ENCODE measurements at places on chromosomes 13 and 19. TPM values are rescaled to one million over a fixed set of nuclear protein-coding genes. Genes with fewer than 3 reads are reported as not detected.

The AZU1 gene
- total RNA-seq: 0.37 TPM

The XAB2 gene
- 63.8 TPM for total RNA-seq

The RASAL3 gene
- 1.2 TPM for total RNA-seq

The GMIP gene
- 19.0 TPM for total RNA-seq

The CEACAM5 gene
- total RNA-seq: 11.3 TPM

The MBD3L2 gene
- not detected for total RNA-seq

The GRK1 gene
- not detected for total RNA-seq

The PDE4A gene
- total RNA-seq: 4.8 TPM

The ADGRE3 gene
- total RNA-seq: not detected

The ZNF85 gene
- 3.7 TPM for total RNA-seq

- DNase-seq: no peak
These were observed 10.0 kb upstream of the VSTM2B start for GRCh38 chr19:29515706-29516357.

- DNase-seq: no peak
These were observed 395.8 kb upstream of the GPC6 start for GRCh38 chr13:92830821-92831220.

GRCh38 chr13:79851318-79851717, 370.4 kb downstream of the NDFIP2 start:
- no peak for DNase-seq

GRCh38 chr13:33331962-33332361, 46.4 kb upstream of the STARD13 start:
- no peak for DNase-seq

DNA sequence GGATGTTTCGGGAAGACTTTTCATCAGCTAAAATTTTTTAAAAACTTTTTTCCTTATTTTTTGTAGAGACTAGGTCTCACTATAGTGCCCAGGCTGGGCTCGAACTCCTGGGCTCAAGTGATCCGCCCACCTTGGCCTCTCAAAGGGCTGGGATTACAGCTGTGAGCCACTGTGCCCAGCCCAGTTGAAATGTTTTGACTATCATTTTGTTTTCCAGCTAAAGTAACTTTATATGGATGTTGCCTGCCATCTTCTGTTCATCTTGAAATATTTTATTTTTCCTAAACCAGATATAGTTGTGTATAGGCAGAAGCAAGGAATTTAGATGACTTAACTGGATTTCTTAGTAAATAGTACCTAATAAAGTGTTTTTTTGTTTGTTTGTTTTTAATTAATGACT, 7.0 kb downstream of the CAB39L start:
- peak; percentile 30 for DNase-seq

GRCh38 chr13:73341748-73342147, 282.9 kb downstream of the KLF5 start:
- no peak for DNase-seq

DNA sequence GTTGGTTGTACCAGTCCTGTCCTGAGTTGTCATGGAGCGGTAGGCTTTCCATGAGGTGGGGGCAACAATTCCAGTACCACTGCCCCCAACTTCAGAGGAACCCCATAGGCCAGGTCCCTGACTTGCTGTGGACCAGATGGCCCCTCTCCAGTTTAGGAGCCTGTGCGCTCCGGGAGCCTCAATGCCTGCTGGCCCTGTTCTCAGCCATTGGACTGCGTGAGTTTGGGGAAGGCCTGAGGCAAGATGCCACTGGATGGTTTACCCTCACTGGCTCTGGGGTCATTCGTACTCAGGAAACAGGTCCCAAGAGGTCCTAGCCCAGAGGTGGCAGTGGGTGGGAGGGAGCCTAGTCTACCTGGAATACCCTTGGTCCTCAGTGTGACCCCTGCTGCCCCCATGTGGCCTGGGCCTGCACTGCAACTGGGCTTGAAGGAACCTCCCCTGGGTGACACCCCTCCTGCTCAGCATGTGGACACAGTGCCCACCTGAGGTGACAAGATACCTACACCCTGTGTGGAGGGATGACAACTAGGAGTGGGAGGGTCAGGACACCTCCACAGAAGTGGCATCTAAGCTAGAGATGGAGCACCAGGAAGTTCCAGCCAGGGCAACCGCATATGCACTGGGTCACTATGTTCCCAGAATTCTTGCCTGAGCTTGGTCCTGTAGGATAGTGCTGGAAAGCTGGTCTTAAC, 6.0 kb upstream of the PRR19 start:
- DNase-seq: peak; percentile 83

- DNase-seq: no peak
These were observed 16.0 kb upstream of the CEBPG start for GRCh38 chr19:33357556-33357955.

DNA sequence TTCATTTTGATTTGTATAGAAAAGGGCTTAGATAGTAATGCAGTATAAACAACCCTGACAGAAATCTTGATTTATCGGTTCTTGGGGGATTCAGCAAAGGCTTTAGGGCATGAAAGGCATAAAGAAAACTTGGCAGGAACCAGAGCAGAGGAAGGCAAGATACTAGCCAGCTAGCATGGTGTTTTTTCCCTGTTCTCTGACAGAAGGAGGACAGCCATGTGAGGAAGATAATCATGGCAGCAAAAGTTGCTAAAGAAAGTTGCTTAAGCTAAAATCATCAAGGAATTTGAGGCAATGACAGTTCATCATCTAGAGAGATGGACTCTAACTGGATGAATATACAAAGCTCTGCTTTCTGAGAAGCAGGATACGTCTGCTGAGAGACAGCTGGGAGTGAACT, 294.1 kb downstream of the KCNRG start:
- no peak for DNase-seq

GRCh38 chr19:15432018-15432494, 13.3 kb upstream of the AKAP8L start:
- no peak for DNase-seq

DNA sequence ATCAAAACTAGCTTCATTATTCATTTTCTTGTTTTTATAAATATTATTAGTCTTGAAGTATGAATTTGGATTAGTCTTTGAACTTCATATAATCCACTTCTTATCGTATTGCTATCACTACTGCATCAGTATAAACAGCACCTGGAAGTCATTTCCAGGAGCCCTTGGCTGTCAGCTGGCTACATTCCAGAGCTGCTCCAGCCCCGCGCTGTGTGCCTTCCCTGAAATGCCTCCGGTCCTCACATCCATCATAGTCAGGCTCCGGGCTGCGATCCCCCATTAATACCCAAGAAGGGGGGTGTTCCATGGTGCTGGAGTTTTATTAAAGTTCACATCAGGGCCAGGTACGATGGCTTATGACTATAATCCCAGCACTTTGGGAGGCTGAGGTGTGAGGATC, 124.3 kb upstream of the GJB6 start:
- no peak for DNase-seq

DNA sequence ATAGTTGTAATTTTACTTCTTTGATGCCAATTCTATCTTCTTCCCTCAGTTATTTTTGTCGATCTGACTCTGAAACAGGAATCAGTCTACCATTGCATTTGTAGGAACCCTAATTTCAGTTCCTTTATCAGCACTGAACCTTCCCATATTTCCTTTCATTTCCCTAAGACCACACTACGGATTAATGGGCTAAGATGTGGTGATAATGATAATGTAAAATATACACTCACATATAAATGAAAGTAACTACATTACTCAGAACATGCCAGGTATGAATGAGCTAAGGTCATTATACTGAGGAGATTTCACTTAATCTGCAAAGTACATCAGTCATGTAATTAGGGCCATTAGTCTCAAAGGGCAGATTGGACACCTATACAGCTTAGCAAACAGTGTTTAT, 60.2 kb upstream of the RFC3 start:
- no peak for DNase-seq

GRCh38 chr13:111336666-111337065, 16.2 kb downstream of the TEX29 start:
- DNase-seq: no peak

DNA sequence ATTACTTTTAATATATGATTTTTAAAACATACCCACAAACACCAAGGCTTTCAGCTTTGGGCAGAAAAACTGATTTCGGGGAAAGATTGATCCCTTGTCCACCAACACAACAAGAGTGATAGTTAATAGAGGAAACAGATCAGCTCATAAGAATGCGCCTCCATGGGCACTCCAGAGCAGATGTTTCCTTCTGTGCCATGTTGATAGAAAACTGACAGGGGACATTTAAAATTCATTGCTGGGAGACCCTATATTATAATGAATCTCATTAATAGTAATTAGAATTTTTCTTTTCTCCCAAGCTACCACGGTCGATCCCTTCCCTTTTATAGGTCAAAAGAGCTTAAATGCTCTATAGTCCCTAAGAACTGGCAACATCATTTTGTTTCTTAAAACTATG, 431.2 kb downstream of the IRS2 start:
- no peak for DNase-seq

GRCh38 chr19:32317086-32317485, 28.3 kb upstream of the ZNF507 start:
- DNase-seq: no peak

- DNase-seq: no peak
These were observed 144.1 kb downstream of the DPF1 start for GRCh38 chr19:38079926-38080380.

GRCh38 chr13:55090612-55091011, 2050.1 kb upstream of the PRR20A start:
- no peak for DNase-seq

DNA sequence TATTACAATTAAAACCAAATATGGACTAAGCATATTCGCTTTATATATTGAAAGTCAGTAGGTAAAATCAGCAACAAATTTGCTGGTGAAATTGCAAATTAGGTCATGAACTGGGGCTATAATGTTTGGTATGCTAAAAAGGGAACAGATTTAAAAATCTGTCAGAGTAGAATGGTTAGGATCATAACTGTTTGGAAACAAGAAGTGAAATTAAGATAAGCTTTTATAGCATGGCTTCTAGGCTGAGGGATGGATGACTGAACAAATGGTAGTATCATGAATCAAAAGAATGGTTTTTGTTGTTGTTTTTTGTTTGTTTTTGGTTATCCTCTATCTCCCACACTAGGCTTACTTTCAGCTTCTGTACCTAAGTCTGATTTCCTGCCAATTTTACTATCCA, 1090.4 kb downstream of the PCDH9 start:
- no peak for DNase-seq

GRCh38 chr19:42420055-42420544, 7.1 kb downstream of the LIPE start:
- DNase-seq: no peak

DNA sequence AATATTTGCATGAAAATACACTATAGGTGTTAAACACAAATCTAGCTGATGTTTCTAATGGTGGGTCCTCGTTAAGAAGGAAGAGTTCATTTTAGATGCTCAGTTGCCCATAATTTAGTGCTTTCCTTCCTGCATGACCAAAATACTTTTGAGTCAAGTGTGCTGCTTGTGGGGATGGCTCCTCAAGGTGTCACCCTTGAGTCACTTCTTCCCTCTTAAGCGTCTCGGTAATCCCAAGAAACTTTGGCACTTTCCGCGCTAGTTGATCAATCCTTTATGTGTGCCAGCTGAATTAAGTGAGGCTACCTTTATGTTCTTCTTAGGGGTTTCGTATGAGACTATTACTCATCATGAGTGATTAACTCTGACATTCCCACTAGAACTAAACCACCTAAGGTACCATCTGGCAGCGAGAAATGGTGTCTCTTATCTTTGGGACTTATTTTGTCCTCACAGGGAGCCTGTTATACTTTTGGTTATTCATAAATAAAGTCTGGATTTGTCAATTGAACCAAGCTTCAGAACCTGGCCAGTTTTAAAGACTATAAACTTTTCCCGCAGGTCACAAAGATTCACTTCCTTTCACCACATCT, 106.8 kb downstream of the NHLRC3 start:
- DNase-seq: peak; percentile 57

GRCh38 chr19:29042450-29042849, 170.5 kb downstream of the UQCRFS1 start:
- DNase-seq: no peak

DNA sequence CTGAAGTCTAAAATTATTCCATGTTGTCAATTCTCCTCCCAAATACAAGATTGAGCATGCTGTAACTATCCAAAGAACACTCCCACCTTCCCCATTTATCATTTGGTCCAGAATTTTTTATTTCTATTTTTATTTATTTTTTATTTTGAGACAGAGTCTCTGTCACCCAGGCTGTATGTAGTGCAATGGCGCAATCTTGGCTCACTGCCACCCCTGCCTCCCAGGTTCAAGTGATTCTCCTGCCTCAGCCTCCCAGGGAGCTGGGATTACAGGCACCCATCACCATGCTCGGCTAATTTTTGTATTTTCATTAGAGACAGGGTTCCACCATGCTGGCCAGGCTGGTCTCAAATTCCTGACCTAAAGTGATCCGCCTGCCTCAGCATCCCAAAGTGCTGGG, 306.8 kb downstream of the KLF12 start:
- DNase-seq: no peak

- no peak for DNase-seq
These were observed 383.4 kb downstream of the IRS2 start for GRCh38 chr13:109403012-109403421.

GRCh38 chr13:75161804-75162203, 320.2 kb downstream of the TBC1D4 start:
- no peak for DNase-seq

DNA sequence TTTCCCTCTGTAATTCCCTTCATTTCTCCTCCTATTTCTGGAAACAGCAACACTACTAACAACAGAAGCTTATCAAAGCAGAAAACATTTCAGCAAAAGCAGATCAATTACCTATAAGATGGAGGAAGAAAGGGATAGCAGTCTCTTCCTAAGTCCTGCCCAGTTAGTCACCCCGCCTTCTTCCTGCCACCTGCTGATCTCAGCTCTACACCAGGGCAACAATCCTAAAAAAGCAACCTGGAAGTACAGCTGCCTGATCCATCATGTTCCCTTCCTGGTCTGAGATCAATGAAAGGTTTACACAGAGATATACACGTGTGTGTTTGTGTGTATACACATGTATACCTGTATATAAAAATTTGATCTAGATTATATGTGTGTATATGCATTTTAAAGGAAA, 59.4 kb downstream of the TSC22D1 start:
- no peak for DNase-seq

DNA sequence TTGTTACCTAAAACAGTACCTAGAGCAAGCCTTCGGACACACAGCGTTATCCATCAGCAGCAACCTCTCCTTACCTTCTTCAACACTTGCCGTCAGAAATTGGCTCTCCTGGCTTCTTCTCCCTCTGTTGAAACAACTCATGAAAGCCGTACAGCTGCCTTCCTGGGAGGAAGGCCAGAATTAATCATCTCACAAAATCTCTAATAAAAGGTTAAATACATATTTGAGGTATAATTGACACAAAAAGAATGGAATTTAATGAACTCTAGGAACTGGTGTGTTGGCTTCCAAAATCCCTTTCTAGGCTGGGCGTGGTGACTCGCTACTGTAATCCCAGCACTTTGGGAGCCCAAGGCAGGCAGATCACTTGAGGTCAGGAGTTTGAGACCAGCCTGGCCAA, 37.3 kb upstream of the GTF2F2 start:
- DNase-seq: no peak

- no peak for DNase-seq
These were observed 10.4 kb downstream of the CYP2S1 start for GRCh38 chr19:41203371-41203770.

- no peak for DNase-seq
These were observed 150.3 kb downstream of the KATNAL1 start for GRCh38 chr13:30156826-30157615.

- no peak for DNase-seq
These were observed 68.8 kb downstream of the CHST8 start for GRCh38 chr19:33690378-33691029.

Data from lower leg skin (tissue), 4 donors.